ENCODE measurements at places on chromosomes 11 and 22.
A peak's percentile ranks its signal among the peaks of the same experiment; 100 is the strongest.

GRCh38 chr11:69644962-69645675 is 4.2 kb downstream of the CCND1 start:
- ATAC-seq = no peak

GRCh38 chr11:86537541-86538222 is 134.7 kb downstream of the ME3 start:
- peak; percentile 80 for ATAC-seq

GRCh38 chr11:12810568-12810894 is 136.3 kb downstream of the TEAD1 start:
- no peak for ATAC-seq

GRCh38 chr11:117696540-117696939 is 100.5 kb downstream of the DSCAML1 start:
- no peak for ATAC-seq

- no peak for ATAC-seq
Measured at GRCh38 chr22:46129390-46130041, 20.8 kb upstream of the PPARA start.

DNA sequence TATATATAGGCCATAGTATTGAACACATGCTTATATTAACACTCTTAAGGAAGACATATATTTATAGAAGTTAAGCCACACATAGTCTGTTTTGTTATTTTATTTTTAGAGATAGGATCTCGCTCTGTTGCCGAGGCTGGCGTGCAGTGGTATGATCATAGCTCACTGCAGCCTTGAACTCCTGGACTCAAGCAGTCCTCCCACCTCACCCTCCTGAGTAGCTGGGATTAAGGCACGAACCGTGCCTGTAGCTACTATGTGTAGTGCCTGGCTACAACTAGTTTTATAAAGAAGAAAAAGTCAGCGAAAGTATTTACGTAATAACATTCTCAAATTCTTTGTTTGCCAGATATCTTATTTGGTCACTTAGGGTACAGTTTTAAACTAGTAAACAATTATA is 5.6 kb upstream of the UCP2 start:
- ATAC-seq = no peak

GRCh38 chr22:32048069-32048468 is 5.0 kb downstream of the SLC5A1 start:
- ATAC-seq = no peak

DNA sequence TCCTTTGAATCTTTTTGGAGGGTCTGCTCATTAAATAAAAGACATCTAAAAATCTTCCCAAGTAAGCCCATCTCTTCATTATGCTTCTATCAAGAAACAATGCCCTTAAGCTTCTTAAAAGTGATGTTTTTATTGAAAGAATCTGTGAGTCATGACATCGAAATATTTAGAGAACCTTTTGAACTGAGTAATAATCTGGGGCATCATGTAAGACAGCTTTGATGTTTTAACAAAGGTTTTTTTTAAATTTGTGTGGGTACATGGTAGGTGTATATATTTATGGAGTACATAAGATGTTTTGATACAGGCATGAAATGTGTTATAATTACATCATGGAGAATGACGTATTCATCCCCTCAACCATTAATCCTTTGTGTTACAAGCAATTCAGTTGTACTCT is 46.8 kb downstream of the PLAAT5 start:
- ATAC-seq = no peak

GRCh38 chr11:113373306-113373705 is 14.3 kb upstream of the ANKK1 start:
- ATAC-seq = no peak

DNA sequence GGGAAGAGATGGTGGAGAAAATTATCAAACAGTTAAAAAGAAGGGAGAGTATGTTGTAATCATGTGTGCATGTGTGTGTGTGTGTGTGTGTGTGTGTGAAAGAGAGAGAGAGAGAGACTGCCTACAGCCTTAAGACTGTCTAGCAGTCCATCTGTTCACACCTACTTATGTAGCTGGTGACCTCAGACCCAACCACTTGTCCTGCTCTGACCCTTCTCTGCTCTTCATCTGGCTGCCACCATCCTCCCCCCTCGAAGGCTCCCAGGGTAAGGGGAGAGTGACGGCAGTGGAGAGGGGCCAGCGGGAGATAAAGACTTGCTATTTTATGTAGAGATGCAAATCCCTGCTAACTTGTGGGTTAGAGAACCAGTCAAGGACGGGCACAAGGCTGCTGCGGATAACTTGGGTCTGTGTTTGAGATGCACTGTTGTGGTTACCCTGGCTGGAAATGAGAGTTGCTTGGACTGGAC is 24.9 kb upstream of the GRAMD1B start:
- no peak for ATAC-seq

GRCh38 chr11:77208535-77208934 is 80.5 kb downstream of the MYO7A start:
- ATAC-seq = no peak

- ATAC-seq = no peak
Measured at GRCh38 chr11:71538666-71538990, 803 bp downstream of the KRTAP5-8 start.

GRCh38 chr11:119346605-119347004 is at the start of gene MFRP:
Gene MFRP (minus strand): TSS chr11:119346705. CDS start chr11:119346513, 192 bp downstream.
- ATAC-seq = no peak

GRCh38 chr11:112219476-112220232 is 6.6 kb upstream of the PTS start:
- ATAC-seq = peak; percentile 99

GRCh38 chr11:123775715-123776549 is 21.6 kb upstream of the OR6X1 start:
- ATAC-seq = no peak

GRCh38 chr22:38208551-38208968 is 6.8 kb downstream of the MAFF start:
- ATAC-seq = no peak
